ENCODE measurements at places on chromosomes 12 and 14. TPM values are rescaled to one million over a fixed set of nuclear protein-coding genes. Genes with fewer than 3 reads are reported as not detected.

- H3K36me3 ChIP-seq: no peaks in the 10 kb centered on the region
- H3K27ac ChIP-seq: peak overlapping the region; percentile 62
- DNase-seq: no peak
- no peaks in the 10 kb centered on the region for H3K27me3 ChIP-seq
Observed at GRCh38 chr12:122887819-122888212, 8.1 kb downstream of the VPS37B start.

DNA sequence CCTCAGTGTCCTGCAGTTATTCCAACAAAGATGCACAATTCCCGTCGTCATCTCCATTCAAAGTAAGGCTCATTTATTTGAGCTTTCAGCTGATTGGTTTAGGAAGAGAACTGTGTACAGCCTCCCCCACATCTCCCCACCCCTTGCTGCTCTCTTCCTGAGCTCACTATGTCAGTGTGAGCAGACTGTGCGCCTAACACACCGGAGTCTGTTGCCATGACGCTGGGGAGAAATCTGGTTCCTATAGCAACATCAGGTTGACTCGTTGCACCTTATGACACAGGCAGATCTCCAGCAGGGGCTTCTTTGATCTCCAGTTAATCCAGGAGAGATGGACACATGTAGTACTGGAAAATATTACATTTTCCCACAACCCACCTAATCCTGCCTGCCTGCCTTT is 319.4 kb downstream of the CACNA1C start:
- H3K36me3 ChIP-seq: no peaks in the 10 kb centered on the region
- H3K4me3 ChIP-seq: no peak overlapping the region
- peak; percentile 34 for DNase-seq
- no peaks in the 10 kb centered on the region for H3K4me1 ChIP-seq

GRCh38 chr12:115337693-115338543 is 653.9 kb upstream of the TBX3 start:
- no peaks in the 10 kb centered on the region for H3K36me3 ChIP-seq
- peak overlapping the region; percentile 38 for H3K27ac ChIP-seq
- peaks cover 14% of the 10 kb centered on the region for H3K4me1 ChIP-seq
- DNase-seq: peak; percentile 79
- H3K4me3 ChIP-seq: no peak overlapping the region

DNA sequence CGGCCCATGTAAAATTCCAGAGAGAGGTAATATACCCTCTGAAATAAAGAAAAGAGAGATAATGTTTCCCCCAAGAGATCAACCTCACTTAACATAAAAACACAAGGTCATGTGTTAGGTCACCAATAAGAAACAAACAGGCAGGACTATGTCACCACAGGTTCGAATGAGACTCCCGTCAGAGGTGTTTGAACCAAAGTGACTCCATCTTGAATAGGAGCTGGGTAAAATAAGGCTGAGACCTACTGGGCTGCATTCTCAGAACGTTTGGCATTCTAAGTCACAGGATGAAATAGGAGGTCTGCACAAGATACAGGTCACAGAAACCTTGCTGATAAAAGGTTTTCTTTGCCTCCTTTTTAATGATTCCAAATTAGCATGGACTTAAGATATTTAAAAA is 6.5 kb downstream of the PYGL start:
- H3K4me1 ChIP-seq: no peaks in the 10 kb centered on the region
- no peak for DNase-seq
- H3K27ac ChIP-seq: no peak overlapping the region

DNA sequence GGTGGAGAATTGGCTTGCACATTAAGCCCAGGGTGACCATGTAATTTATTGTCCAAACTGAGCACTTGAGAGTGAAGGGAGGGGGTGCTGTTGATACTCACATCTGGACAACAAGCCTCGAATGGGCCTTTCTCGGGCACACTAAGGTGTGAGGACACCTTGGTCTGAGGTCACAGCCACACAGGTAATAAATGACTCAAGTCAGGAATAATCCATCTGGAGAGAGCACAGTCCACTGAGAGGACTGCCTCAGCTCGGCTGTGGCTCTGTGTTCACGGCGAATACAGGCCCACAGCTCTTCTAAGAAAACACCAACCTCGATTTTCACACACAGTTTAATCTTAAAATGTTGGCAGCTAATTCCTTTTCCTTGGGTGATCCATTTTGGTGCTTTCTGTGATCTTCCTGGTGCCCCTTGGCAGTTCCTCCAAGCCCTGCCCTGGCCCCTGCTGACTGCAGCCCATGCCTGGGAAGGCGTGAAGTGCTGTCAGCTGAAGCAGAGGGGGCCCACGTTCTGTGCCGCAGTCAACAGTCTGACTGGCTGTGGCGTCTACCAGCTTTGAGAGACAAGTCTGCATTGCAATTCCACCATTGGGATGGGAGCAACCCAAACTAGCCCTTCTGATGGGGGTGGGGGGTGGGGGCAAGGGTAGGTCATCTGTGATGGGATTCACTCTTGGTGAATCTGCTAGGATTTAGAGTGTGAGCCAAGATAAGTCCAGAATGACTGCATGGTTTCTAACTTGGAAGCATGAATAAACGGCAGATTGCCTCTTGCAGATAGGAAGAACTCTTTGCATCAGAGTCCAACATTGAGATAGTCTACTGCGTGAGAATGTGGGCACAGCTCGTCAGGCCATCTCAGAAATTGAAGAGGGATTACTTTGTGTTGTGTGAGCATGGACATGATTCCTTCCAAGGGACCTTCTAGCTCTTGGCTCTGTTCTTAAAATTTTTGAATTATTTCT is 42.8 kb downstream of the ZNF664 start:
- no peaks in the 10 kb centered on the region for H3K27me3 ChIP-seq
- H3K4me1 ChIP-seq: no peaks in the 10 kb centered on the region
- H3K4me3 ChIP-seq: no peak overlapping the region
- DNase-seq: no peak

- no peak for DNase-seq
- H3K27me3 ChIP-seq: no peaks in the 10 kb centered on the region
- no peaks in the 10 kb centered on the region for H3K36me3 ChIP-seq
- H3K4me3 ChIP-seq: no peak overlapping the region
- H3K27ac ChIP-seq: no peak overlapping the region
Observed at GRCh38 chr14:67480011-67480410, 8.5 kb downstream of the TMEM229B start.

DNA sequence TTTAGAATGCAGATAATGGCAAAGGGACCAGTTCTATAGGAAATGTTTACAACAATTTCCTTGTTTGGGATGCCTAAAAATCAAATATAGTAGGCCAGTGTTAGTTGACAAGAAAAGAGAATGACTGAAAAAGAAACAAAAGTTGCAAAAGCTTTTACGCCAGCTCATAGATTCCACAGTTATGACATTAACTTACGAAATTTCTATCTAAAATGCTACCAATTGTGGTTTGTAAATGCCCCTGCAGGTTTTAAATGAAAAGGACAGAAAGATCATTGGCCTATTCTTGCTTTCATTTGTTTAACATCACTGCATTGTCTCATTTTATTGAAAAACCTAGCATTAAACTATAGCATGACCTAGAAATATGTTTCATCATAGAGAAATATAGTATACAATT is 345.8 kb downstream of the CCDC91 start:
- H3K4me1 ChIP-seq: no peaks in the 10 kb centered on the region
- H3K27ac ChIP-seq: no peak overlapping the region

DNA sequence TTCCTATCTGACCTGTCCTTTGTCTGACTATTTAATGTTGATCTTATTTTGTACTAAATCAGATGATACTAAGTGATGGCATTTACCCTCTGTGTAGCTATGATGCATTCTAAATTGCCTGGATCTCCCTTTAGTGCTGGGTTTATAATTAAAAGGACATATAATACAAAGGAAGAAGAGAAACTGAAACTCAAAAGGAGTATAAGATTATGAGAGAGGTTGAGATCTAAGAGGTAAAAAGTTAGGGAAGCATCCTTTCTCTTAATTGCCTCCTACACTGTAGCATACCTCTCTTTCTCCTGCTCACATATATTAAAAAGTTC is 86.9 kb upstream of the MON2 start:
- H3K27me3 ChIP-seq: no peaks in the 10 kb centered on the region
- H3K27ac ChIP-seq: no peak overlapping the region
- no peak overlapping the region for H3K4me3 ChIP-seq
- no peaks in the 10 kb centered on the region for H3K36me3 ChIP-seq
- H3K4me1 ChIP-seq: peaks cover 10% of the 10 kb centered on the region

GRCh38 chr14:23562822-23563472 is 4.6 kb downstream of the AP1G2 start:
- H3K27me3 ChIP-seq: no peaks in the 10 kb centered on the region
- H3K27ac ChIP-seq: no peak overlapping the region
- H3K4me1 ChIP-seq: peaks cover 10% of the 10 kb centered on the region
- no peak overlapping the region for H3K4me3 ChIP-seq
- DNase-seq: peak; percentile 74
- H3K36me3 ChIP-seq: no peaks in the 10 kb centered on the region

GRCh38 chr14:73770977-73771847 is 57.0 kb upstream of the PNMA1 start:
- no peaks in the 10 kb centered on the region for H3K36me3 ChIP-seq
- H3K4me1 ChIP-seq: no peaks in the 10 kb centered on the region
- no peaks in the 10 kb centered on the region for H3K27me3 ChIP-seq

DNA sequence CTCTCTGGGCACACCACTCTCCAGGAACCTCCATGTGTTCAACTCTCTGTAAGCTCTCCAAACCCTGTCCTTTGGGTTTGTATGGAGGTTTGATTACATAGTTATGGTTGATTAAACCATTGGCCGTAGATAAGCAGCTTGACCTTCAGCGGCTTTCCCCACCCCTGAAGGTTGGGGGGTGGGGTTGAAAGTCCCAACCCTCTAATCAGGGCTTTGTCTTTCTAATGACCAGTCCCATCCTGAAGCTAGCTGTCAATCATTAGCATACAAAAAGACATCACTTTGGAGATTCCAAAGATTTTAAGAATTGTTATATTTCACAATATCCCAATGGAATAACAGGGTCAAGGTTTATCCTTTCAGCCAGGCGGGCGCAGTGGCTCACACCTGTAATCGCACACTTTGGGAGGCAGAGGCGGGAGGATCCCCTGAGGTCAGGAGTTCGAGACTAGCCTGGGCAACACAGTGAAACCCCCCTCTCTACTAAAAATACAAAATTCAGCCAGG is 8.4 kb downstream of the FAM186A start:
- H3K36me3 ChIP-seq: no peaks in the 10 kb centered on the region
- no peak overlapping the region for H3K27ac ChIP-seq
- peaks cover 11% of the 10 kb centered on the region for H3K4me1 ChIP-seq
- H3K27me3 ChIP-seq: no peaks in the 10 kb centered on the region

- H3K4me3 ChIP-seq: no peak overlapping the region
- peaks cover 19% of the 10 kb centered on the region for H3K4me1 ChIP-seq
- peak overlapping the region; percentile 22 for H3K27ac ChIP-seq
- no peaks in the 10 kb centered on the region for H3K36me3 ChIP-seq
- no peaks in the 10 kb centered on the region for H3K27me3 ChIP-seq
Observed at GRCh38 chr12:75553398-75553797, 42.0 kb upstream of the KRR1 start.

- peaks cover 4% of the 10 kb centered on the region for H3K4me1 ChIP-seq
- DNase-seq: no peak
- H3K27ac ChIP-seq: no peak overlapping the region
- no peak overlapping the region for H3K4me3 ChIP-seq
- no peaks in the 10 kb centered on the region for H3K36me3 ChIP-seq
Observed at GRCh38 chr14:71645656-71646055, 286.6 kb upstream of the RGS6 start.

DNA sequence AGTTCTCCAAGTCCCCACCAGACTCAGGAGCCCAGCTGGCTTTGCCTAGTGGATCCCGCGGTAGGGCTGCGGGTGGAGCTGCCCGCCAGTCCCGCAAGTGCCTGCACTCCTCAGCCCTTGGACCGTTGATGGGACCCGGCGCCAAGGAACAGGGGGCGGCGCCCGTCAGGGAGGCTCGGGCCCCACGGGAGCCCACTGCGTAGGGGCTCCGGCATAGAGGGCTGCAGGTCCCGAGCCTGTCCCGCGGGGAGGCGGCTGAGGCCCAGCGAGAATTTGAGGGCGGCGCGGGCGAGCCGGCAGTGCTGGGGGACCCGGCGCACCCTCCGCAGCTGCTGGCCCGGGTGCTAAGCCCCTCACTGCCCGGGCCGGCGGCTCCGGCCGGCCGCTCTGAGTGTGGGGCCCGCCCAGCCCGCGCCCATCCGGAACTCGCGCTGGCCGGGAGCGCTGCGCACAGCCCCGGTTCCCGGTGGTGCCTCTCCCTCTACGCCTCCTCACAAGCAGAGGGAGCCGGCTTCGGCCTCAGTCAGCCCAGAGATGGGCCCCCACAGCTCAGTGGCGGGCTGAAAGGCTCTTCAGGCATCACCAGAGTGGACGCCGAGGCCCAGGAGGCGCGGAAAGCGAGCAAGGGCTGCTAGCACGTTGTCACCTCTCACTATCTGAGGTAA is 452.4 kb upstream of the LRFN5 start:
- DNase-seq: no peak
- no peaks in the 10 kb centered on the region for H3K36me3 ChIP-seq
- H3K4me3 ChIP-seq: no peak overlapping the region
- H3K27me3 ChIP-seq: no peaks in the 10 kb centered on the region
- H3K4me1 ChIP-seq: no peaks in the 10 kb centered on the region

GRCh38 chr12:26187014-26187798 is 8.2 kb upstream of the SSPN start:
- no peak overlapping the region for H3K27ac ChIP-seq
- no peaks in the 10 kb centered on the region for H3K4me1 ChIP-seq
- DNase-seq: no peak
- no peak overlapping the region for H3K4me3 ChIP-seq
- H3K36me3 ChIP-seq: no peaks in the 10 kb centered on the region
- H3K27me3 ChIP-seq: no peaks in the 10 kb centered on the region

GRCh38 chr14:104879201-104879982 is 14.3 kb downstream of the CEP170B start:
- no peak overlapping the region for H3K27ac ChIP-seq
- peaks cover 16% of the 10 kb centered on the region for H3K36me3 ChIP-seq
- no peak for DNase-seq

GRCh38 chr14:31371646-31372045 is 48.7 kb downstream of the HEATR5A start:
- no peak for DNase-seq
- H3K27ac ChIP-seq: no peak overlapping the region
- no peaks in the 10 kb centered on the region for H3K27me3 ChIP-seq
- no peak overlapping the region for H3K4me3 ChIP-seq

Gene NANOG
- total RNA-seq: under 0.01 TPM

Gene KRT78
- total RNA-seq: not detected

Gene MMP14
- 86.6 TPM for total RNA-seq

Gene TMEM30B
- total RNA-seq: 1.4 TPM

Gene SLCO1B1
- total RNA-seq: not detected

Gene CPNE6
- total RNA-seq: 3.3 TPM

Gene TBC1D30
- total RNA-seq: 0.83 TPM

Gene RPL10L
- not detected for total RNA-seq

Gene MAX
- total RNA-seq: 67.4 TPM

Gene GZMB
- not detected for total RNA-seq

Gene RGS6
- 1.6 TPM for total RNA-seq

Gene SDR9C7
- not detected for total RNA-seq

Gene HOXC12
- total RNA-seq: not detected

Gene UBE2N
- total RNA-seq: 23.6 TPM

Measured in sigmoid colon (tissue), 7 donors.